CD4-positive, alpha-beta T cell treated with Interleukin-2 at 100 ng/mL for 4 hours (primary cell): ENCODE measurements at places on chromosomes 5 and 9.

GRCh38 chr9:111222757-111223156 lies 107.3 kb downstream of the OR2K2 start:
- no peak for DNase-seq

GRCh38 chr5:174418809-174419539 lies 305.4 kb upstream of the MSX2 start:
- no peak for DNase-seq

- DNase-seq: no peak
Observed at GRCh38 chr9:90946982-90947381, 145.4 kb downstream of the SYK start.

DNA sequence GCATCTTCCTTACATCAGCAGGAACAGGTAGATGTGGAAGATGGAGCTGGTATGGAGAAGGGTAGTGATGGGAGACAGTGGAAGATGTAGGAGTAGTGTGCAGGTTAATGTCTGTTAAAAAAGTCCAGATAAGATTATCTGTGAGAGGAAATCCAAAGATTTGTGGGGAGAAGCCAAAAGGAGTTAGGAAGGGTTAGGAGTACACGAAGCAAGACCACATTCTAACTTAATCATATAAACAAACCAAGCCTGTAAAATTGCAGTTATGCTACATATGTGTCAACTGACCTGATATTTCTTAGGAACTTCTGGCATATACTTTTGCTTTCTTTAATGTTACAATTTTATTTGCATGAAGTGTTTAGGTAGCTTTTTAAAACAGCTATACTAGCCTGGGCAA lies 142.1 kb upstream of the DMRT1 start:
- no peak for DNase-seq

- no peak for DNase-seq
Observed at GRCh38 chr9:74361508-74361907, 135.6 kb upstream of the RORB start.

GRCh38 chr5:37248421-37248969 lies 681 bp downstream of the CPLANE1 start:
- no peak for DNase-seq

DNA sequence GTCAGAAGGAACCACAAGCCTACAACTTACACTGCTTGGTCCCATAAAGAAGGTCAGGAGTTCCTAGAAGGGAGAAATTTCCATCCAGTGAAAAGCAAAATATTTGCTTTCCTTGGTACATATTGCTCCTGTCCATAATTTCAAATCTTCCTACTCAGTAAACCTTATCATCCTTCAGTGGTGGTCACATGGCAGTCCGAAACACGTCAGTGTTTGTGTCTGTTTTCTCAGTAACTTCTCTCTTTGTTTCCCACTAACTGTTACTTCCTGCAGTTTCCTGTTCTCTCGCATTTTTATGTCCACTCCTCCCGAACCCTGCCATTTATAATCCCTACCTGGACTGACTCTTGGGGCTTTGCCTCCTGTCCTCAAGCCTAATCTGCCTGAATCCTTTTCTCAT lies 129.1 kb downstream of the FANCC start:
- DNase-seq: no peak
